ENCODE measurements at places on chromosomes 6 and 20.

DNA sequence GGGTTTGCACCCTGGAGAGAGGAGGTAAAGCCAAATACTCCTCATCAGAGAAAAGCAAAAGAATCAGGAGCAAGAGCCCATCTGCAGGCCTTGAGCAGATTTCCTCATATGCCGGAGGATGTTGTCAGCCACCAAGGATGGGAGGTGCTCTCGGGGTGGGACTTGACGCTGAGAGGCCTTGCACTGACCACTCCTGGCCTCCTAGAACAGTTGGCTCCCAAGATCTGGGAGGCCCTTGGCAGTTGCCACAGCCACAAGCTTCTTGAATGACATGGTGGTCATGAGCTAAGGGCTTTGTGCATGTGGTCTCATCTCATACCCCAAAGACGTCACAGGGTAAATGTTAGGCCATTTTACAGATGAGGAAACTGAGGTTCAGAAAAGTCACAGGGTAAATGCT lies 75.2 kb upstream of the PMEPA1 start:
- no peak for DNase-seq

DNA sequence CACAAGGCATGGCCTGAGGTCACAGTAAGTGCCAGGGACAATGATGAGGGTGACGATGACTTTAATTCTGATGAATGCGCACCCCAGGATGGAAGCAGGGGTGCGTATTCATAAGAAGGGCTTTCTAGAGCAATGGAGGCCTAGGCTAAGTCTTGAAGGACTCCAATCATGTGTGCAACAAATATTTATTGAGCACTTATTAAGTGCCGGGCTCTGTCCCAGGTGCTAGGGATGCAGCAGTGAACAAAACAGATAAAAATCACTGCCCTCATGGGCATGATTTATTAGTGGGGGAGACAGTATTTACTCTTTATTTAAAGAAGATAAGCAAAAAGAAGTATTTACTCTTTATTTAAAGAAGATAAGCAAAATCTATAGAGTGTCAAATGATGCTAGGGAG lies 198.2 kb upstream of the KCNG1 start:
- DNase-seq = no peak

- DNase-seq = no peak
Observed at GRCh38 chr20:25654487-25654886, 30.7 kb upstream of the NANP start.

GRCh38 chr6:83854001-83854501 lies 891 bp downstream of the RIPPLY2 start:
- no peak for DNase-seq

- DNase-seq = no peak
Observed at GRCh38 chr20:13990465-13990864, at the start of gene SEL1L2. Gene SEL1L2 (minus strand): TSS chr20:13990614. CDS start chr20:13990534, 80 bp downstream.

All from NCI-H2081 treated with DMSO at 0.1 percent for 48 hours (cell line).